ENCODE measurements at places on chromosomes 1 and 21.

DNA sequence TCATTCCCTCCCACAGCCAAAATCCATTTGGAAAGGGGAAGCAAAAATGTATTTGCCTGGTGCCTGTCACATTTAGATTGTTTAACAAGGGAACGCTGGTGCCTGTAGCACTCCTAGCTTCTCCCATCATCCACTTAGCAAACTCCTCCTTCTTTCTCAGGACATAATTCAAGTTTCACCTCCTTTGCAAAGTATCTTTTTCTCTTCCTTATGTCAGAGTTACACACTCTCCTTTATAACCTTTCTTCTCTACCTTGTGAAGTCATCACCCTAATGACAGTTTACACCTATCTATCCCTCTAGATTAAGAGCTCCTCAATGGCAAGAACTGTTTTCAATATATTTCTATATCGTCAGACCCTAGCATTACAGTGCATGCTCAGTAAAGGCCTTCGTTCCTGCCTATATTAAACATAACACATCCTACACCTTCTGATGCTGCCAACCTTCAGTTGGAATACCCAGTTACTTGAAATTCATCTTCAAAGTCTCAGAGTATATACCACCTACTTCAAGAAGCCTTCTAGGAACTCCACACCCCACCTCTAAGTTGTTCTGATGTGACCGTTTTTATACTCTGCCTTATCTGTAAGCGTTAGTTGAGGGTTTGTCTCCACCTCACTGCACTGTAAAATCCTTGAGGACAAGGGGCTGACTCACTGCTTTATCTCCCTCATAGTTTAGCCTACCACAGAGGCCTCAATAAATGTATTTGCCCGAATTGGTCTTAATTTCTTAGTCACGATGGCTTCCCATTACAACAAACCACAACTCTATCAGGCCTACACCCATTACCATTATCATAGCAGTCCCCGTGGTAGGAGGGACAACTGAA, 1.0 kb upstream of the EPS15 start:
- no peak for DNase-seq

DNA sequence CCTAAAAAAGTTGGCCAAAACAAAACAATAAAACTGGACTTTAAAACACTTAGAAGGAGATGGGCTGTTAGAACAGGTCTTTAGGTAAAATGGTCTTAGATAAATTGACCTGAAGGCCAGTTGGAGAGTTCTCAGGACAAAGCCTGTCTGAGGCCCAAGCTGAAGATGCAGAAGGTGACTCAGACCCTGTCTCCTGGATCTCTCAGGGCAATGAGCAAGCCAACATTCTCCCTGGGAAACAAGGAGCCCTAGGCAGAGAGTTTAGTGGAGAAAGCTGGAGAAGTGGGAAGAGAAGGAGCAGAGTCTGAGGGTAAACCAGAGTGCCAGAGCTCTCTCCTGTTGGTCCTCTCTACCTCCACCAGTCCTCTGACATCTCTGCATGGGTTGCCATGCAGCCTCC, 70.1 kb downstream of the FCRL5 start:
- DNase-seq: no peak

GRCh38 chr1:51217101-51217500, 19.0 kb upstream of the RNF11 start:
- DNase-seq: no peak

GRCh38 chr1:81672766-81673165, 128.0 kb upstream of the ADGRL2 start:
- no peak for DNase-seq

- no peak for DNase-seq
Observed at GRCh38 chr1:27257155-27257554, 22.7 kb downstream of the WDTC1 start.
